Stimulated activated CD4-positive, alpha-beta T cell treated with anti-CD3 and anti-CD28 coated beads, Interleukin-15, amount 100 ng/mL, for 48 hours (primary cell): ENCODE measurements at places on chromosomes 7 and 10.

DNA sequence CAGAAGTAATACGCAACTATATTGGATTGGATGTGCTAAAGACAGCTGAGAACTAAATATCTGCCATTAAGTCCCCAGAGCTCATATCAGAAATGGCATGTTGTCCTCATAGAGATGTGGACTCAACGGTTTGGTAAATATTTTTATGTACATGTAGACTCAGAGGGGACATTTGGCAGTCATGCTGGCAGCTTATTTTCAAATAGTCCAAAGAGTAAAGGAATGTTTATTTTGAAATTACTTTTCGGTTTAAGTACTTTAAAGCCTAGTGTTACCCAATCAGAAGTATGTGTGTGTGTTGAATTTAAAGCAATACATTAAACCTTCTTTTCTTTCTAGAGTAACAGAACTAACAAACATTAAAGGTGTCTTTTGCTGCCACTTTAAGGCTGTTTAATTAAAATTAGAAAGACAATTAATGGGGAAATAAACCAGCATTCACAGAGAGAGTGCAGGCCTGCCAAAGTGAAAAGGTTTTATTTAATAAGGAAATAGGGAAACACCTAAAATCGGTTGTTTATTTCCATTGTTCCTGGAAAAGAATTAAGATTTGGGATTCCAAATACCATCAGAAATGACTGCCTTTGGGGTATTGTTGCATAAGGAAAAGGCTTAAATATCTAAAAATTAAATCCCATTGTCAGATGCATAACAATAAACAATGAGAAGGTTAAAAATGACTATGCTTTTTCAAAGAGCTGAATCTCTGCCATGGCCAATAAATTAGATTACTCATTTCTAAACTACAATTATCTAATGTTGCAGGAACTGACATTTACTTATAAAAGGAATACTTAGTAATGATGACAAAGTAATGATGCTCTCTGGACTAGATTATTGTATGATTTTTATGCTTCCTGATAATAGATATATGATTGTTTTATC, 113.4 kb upstream of the AHR start:
- no peak for DNase-seq

- no peak for DNase-seq
Observed at GRCh38 chr10:91034042-91034441, 113.2 kb upstream of the ANKRD1 start.

GRCh38 chr10:30038781-30039536, 20.4 kb downstream of the JCAD start:
- no peak for DNase-seq

DNA sequence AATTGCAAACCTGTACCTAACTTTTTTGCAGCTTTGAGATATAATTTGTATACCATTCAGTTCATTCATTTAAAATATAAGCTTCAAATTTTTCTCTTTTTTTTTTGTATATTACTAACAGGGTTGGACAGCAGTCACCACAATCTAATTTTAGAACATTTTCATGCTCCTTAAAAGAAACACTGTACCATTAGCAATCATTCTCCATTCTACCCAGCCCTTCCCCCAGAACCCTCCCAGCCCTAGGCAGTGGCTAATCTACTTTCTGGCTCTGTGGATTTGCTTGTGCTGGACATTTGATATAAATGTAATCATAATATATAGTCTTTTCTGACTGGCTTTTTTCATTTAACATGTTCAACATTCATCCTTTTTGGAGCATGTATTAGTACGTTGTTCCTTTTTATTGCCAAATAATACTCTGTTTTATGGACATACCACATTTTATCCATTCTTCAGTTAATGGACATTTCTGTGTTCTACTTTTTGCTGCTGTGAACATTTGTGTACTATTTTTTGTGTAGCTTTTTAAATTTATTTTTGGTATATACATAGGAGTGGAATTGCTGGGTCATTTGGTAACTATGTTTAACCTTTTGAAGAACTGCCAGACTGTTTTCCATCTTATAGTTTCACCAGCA, 40.9 kb upstream of the ST7 start:
- DNase-seq: no peak

- DNase-seq: no peak
Observed at GRCh38 chr7:158491094-158491493, 96.5 kb downstream of the PTPRN2 start.
